ENCODE measurements at places on chromosomes 2 and 18.

DNA sequence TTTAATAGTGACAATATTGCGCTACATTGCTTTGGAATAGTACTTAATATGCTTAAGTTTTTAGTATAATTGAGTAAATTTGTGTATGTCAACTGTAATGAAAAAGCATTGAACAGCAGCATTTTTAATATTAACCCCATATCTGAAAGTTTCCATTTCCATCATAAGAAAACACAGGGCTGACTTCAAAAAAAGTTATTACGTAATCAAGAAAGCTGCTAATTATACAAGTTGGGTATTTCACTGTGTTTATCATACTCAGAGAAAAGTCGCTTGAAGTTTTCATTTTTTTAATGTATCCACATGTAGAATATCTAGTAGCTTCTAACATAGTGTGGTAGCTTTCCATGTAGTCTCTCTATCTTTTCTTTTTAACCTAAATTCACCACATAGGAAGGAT is 146.5 kb downstream of the PKP4 start:
- DNase-seq, result no peak

DNA sequence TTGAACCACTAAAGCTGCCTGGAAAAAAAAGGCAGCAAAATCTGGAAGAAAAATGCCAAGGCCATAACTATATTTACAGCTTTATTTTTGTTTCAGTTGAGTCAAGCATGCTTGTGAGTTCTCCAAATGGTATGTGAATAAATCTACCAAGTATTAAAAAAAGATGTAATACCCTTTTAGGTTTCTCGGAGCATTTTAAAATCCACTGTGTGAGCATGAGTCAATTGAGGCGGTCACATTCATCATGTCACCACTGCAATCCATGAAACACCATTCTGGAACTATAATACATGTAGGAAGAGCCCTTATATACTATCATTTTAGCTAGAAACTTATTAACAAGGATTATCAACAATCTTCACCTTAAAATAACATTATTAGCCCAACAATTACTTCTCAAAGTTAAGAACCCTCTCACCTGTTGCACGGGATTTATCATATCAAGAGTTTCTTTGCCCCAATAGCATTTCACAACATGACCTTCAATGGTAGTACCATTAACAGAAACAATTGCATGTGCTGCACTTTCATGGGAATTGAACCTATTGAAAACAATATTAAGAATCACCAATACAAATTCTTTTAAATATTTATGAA is 24.2 kb upstream of the C2orf42 start:
- DNase-seq, result no peak

GRCh38 chr2:70887550-70888246 is 48.0 kb upstream of the ATP6V1B1 start:
- no peak for DNase-seq

DNA sequence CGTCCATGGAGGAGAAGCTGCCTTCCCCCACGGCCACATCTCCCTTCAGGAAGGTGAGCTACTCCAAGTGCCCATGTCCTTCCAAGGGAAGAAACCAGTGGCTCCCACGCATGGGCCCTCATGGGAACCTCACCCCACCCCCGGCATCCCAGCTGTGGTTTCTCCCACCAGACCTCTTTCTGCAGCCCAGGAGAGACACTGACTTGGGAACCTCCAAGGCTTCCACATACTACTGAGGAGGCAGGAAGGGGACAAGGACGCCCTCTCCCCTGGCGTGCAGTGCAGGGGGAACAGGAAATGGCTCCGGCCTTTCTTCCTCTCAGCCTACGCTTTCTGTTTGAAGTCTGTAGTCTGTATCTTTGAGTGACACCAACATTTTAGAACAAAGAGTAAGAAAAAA is 104.5 kb upstream of the EPC2 start:
- no peak for DNase-seq

DNA sequence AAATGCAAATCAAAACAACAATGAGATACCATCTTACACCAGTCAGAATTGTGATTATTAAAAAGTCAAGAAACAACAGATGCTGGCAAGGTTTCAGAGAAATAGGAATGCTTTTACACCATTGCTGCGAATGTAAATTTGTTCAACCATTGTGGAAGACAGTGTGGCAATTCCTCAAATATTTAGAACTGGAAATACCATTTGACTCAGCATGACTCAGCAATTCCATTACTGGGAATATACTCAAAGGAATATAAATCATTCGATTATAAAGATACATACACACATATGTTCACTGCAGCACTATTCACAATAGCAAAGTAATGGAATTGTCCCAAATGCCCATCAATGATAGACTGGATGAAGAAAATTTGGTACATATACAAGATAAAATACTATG is 516.7 kb downstream of the ERBB4 start:
- DNase-seq, result no peak

- DNase-seq, result no peak
Measured at GRCh38 chr2:218334531-218334930, 22.1 kb upstream of the CATIP start.

DNA sequence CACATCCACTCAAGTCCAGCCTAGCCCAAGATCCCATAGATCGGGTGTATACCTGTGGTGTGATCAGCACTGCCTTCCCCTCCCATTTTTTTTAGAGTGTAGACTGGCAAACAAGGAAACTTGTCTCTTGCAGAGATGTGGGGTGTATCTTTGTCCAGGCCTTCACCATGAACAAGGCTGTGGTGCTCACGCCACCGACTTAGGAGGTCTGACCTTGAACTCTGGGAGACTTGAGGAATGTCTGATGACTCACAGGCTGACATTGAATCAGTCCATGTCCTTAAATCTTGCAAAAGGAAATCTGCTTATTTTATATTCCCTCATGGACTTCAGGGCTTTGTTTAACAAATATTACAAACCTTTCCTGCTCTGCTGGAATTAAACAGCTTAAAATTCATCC is 4.5 kb upstream of the CTIF start:
- no peak for DNase-seq

- no peak for DNase-seq
Measured at GRCh38 chr18:37674570-37674969, 109.0 kb upstream of the CELF4 start.

DNA sequence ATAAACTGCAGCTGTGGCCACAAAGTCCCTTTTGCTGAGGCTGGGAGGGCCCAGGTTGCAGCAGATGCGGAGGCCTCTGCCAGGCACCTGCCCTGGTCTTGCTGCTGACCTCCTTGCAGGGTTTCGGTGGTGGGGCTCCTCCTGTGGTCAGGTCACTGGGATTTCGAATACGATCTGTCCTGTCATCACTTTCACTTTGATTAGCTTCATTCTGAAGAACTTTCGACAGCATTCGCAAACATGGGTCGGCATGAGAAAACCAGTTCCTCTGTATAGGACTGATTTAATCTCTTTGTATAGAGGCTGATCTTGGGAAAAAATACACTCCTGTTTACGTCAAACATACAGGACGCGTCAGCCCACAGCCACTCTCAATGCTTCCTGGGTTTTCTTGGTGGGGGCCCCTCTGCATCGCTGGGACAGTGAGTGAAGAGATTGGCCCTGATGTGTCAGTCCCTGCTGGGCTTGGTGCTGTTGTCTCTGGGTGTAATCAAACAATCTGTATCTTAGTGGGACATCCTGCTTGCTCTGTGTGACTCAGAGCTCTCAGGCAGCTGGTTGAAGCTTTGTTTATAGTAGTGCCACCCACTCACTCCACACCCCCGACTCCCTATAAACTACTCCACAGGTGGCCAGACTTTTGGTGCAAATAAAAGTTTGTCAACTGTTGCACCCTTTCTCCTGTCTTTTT is 209.4 kb upstream of the CXCR4 start:
- DNase-seq, result peak; percentile 36

GRCh38 chr2:171972329-171972982 is 27.3 kb upstream of the METAP1D start:
- no peak for DNase-seq

GRCh38 chr2:221635949-221636348 is 63.8 kb upstream of the EPHA4 start:
- DNase-seq, result no peak

GRCh38 chr2:182933629-182934028 is 67.2 kb upstream of the FRZB start:
- no peak for DNase-seq

DNA sequence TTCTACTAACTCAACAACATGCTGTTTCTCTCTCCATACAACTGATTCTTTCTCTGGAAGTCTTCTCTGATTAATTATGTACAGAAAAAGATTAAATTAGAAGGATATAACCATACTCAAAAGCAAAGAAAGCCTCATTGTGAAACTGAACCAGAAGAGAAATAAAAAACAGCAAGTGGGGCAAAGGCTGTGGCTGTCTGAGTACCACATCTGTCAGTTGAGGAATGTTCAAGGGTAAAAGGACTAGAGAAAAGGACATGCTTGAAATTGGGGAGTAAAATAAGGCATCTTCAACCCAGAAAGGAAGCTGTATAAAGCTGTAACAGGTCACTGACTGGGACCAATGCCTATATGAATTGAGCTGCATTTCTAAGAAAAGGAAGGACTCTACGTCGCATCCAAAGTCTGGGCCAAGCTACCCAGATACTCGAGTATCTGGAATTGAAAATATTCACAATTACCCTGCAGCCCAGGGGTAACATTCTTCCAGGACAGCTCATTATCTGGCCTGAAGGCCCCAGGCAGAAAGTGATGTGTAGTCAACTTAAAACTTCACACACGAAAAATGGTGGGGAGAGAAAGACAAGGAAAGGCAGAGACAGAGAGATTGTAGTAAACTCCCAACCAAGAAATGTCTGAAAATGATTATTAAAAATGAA is 356.0 kb upstream of the GALNT5 start:
- no peak for DNase-seq

- DNase-seq, result no peak
Measured at GRCh38 chr2:104945866-104946265, 92.0 kb downstream of the POU3F3 start.

DNA sequence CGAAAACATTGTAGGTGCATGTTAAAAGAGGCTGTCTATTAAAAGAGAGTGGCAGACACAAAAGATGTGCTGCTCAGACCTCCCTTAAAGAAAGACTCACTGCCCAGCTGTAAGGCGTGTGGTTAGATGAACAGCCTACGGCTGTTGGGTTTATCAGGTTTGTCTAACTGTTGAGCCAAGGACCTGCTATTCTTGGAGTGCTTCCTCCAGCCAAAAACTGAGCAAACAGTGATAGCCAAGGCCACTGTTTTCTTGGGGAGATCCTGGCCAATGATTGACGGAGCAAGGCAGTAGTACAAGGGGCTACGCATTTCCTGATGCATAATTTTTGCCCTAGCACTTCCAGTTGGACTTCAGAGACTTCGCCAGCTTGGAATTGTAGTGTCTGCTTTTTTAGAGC is 1.4 kb upstream of the RAB3GAP1 start:
- no peak for DNase-seq

- no peak for DNase-seq
Measured at GRCh38 chr18:57982372-57983021, 61.5 kb upstream of the NEDD4L start.

DNA sequence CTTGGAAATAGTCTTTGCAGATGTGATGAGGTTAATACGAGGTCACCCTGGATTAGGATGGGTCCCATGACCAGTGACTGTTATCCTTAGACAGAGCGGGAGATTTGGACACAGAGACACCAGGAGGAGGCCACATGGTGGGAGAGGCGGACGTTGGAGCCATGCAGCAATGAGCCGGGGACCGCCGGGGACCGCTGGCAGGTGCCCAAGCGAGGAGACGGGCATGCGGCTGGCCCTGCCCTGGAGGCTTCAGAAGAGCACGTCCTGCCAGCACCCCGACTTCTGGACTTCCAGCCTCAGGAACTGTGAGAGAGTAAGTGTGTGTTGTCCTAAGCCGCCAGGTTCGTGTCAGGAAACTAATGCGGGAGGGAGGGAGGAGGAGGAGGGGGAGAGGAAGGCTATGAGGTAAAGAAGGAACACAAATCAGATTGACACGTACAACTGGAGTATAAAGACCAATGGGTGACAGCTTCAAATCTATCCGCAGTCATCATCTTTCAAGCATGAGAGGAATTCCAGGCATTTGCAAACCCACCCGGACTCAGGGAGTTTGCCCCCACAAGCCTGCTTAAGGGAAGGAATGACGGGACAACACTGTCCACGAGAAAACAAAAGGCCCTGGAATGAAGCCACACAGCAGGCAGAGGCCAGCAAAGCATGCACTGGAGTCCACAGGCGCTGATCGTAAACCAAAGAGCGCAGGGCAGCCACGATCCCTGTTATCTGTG is 11.6 kb upstream of the BOK start:
- no peak for DNase-seq

- no peak for DNase-seq
Measured at GRCh38 chr2:152049541-152049940, 49.3 kb downstream of the CACNB4 start.

DNA sequence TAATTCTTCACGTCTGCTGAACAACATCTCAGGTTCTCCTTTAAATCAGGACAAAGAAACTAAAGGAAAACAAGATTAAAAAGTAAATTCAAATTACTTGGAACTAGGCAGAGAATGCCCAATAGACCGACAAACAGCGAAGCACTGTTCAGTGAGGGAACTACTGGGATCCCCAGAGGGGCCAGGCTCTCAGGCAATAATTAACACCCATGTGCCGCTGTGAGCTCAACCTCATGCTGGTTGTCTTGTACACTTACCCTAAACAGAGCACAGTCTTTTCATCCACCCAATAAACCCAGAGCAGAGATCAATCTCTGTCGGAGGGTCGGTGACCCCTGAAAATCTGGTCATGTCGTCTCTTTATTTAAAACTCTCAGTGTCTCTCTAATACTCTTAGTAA is 229.9 kb upstream of the CRIM1 start:
- no peak for DNase-seq

GRCh38 chr2:225192869-225193268 is 150.6 kb upstream of the DOCK10 start:
- no peak for DNase-seq

DNA sequence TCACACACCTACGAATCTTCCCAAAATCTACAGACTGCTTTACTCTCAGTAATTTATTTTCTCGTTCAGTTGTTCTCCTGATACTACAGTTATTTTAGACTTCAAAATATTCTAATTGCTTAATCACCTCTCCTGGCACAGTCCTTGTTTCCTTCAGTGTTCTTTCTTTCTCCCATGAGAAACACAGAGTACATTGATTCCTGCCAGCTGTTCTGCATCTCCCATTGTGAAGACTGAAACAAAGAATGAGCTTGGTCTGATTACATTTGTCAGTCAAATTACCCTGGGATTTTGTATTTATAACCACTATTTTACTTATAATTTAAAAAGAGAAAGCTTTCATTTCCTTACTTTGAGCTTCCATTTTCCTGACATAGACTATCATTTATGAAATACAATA is 63.9 kb upstream of the TANK start:
- DNase-seq, result no peak

GRCh38 chr18:59268721-59269562 is 4.3 kb downstream of the RAX start:
- no peak for DNase-seq

GRCh38 chr2:122206101-122206500 is 450.6 kb downstream of the TSN start:
- DNase-seq, result no peak

DNA sequence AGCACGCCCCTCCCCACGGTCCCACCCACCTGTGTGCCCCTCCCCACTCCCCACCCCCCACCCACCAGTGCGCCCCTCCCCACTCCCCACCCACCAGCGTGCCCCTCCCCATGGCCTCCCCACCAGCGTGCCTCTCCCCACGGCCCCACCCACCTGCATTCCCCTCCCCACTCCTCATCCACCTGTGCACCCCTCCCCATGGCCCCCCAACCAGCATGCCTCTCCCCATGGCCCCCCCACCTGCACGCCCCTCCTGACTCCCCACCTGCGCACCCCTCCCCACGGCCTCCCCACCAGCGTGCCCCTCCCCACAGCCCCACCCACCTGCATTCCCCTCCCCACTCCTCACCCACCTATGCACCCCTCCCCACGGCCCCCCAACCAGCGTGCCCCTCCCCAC is 190.2 kb downstream of the EIPR1 start:
- DNase-seq, result no peak
